ENCODE measurements at places on chromosomes 12 and 14. TPM values are rescaled to one million over a fixed set of nuclear protein-coding genes. Genes with fewer than 3 reads are reported as not detected.

DNA sequence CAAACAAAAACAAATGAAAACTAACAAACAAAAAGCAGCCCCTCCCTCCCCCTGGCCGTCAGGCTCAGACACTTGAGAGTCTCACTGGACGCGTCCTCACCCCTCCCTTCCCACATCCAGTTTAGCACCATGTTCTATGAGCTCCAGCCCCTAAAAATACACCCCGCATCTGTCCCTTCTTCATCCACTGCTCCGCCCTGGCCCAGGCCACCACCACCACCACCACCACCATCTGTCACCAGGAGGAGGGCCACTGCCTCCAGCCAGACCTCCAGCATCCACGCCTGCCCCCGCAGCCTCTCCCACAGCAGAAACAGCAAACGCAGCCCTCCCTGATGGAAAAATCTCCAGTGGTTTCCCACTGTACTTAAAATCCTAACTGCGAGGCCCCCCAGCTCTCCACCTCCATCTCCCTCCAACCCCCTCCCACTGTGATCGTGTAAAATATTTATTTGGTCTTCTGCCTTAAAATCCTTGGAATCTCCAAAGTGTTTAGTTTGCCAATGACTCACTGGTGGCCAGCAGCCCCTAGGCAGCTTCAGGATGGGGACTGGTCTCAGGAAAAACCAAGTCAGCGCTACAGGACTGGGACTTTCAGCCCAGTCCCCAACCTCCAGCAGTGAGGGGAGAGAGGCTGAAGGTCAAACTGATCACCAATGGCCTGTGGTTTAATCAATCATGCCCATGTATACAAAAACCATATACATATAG lies 95.1 kb downstream of the SCARB1 start:
- no peak for DNase-seq

DNA sequence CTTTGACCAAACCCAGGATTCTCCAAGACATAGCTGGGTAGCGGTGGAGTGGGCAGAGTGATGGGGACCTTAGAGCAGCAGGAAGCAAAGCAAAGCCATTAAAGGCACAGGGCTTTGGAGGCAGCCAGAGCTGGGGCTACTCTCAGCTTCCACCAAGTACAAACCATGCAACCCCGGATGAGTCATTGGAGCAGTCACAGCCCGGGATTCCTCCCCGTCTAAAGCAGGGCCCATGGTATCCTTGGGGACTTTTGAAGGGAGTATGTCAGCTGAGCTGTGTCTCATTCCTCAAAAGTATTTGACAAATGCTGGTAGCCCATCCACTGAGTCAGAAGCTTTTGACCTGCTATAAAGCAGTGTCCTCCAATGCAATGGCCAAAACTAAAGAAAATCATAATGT lies 9.7 kb upstream of the IFI27 start:
- DNase-seq = no peak

- peak; percentile 59 for DNase-seq
These were observed 305.3 kb upstream of the DDHD1 start for GRCh38 chr14:53458368-53458814.

DNA sequence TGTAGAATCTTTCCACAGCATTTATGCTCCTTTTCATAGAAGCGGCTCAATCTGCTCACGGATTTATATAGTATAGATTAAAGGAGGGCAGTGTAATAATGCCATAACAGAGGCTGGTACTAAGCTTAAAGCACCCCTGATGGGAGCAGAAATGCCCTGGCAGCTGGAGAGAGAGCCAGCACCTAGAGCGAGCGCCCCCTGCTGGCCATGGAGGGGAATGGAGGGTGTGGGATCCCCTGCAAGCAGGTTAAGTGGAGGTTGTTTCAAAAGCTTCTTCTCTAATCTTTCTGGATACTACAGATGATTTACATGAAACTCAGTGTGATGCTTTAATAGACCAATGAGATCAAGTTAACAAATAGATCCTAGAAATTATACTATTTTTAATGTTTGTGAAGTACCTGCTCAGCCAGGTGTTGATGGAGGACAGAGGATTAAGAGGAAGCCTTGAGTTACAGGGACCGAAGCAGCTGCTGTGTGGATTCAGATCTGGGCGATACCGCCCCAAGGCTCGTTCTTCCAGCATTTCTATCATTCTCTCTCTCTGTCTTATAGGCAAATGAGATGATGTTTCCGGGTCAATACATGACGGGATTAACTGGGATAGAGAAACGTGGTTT lies 1519.3 kb upstream of the TMEM132C start:
- peak; percentile 67 for DNase-seq

- no peak for DNase-seq
These were observed 491 bp upstream of the NR2C1 start for GRCh38 chr12:95073698-95074520.

Gene VAMP1
- 11.5 TPM for total RNA-seq

Gene PLEKHG7
- 0.13 TPM for total RNA-seq

Gene BHLHE41
- 79.8 TPM for total RNA-seq
